ENCODE measurements at places on chromosomes 4 and X.

GRCh38 chr4:109999585-109999912, 86.9 kb downstream of the EGF start:
- no peak for DNase-seq

DNA sequence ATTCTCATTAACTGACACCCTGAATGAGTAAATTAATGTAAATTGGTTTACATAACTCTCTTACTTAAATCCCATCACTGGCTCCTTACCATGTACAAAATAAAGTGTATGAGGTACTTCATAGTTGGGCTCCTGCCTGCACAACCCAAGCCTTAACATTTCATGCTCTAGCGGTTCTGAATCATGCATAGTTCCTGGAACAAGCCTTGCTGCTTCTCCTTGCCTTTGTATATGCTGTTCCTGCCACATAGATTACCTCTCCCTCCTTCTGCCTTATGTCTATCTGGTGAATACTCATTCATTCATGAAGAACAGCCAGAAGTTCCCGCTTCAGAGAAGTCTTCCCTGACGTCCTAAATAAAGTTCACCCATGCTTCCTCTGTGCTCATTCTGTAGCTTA, 594.7 kb downstream of the SMARCA1 start:
- DNase-seq, result no peak

DNA sequence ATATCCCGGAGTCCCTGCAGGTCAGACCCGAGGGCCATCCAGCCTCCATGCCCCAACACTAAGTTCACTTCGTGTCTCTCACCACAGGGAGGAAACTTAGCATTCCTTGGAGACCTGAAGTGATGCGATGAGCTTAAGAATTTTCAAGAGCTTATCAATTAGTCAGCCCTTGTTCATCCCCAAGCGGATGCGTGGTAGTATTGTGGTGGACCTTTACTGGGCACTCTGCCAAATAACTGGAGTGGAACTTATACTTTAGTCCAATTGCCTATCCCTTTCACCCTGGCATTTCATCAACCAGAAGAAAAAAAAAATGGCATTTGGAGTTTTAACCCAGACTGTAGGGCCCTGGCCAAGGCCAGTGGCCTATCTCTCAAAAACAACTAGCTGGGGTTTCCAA, 137.1 kb downstream of the RELL1 start:
- no peak for DNase-seq

DNA sequence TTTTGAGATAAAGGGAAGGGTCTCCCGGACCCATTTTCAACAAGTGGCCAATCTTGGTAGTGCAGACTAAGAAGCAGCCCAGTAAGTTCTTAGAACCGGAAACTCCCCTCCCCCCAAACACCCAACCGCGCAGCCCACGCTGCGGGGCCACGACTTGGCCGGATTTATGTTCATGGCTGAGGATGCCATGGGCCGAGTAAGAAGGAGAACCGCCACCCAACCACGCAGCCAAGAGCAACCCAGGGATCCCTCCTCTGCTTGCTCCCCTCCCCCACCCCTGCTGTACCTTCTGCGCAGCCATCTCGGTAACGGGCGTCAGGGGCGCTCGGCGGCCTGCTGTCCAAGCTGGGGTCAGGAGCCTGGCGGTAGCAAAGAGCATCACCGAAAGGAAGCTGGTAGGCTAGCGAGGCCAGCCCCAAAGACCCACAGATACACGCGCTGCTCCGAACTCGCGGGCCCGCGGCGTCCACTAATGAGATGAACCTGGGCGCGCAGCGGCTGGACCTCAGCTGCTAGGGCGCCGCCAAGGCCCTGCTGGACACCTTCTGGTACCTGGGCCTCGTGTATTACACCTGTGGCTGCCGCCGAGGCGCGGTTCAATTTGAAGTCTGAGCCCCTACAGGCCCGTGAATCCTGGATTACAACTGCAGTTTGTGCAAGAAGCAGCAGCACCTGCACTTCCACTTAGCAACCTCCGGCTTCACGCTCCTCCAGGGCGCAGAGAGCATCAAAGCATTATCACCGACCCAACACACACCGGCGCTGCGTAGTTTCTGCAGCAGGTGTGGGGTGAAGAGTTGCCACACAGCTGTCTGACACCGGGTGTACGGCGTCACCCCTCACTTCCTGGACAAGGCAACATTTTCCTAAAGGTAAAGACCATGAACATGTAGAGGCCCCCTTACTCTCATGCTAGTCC, 63.4 kb downstream of the NUDT10 start:
- DNase-seq, result peak; percentile 39

GRCh38 chr4:8029689-8030088, 90.0 kb upstream of the AFAP1 start:
- no peak for DNase-seq

GRCh38 chr4:14857475-14857874, 144.8 kb upstream of the CPEB2 start:
- no peak for DNase-seq

DNA sequence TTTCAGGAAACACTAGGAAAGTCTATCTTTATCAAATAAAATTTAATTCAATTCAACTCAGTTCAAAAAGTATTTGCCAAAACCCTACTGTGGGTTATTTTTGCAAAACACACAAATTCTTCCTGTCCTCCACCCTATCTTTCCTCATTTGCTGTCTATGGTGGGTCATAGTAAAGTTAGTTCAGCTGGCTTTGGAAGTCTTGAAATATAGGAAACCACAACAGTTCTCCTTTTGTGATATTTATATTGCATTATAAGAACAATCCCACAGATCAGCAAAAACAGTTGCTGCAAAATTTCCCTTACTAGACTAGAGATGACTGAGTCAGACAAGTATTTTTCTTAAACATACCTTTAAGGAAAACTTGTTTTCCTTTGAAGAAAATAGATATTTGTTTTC, 22.2 kb downstream of the CYBB start:
- DNase-seq, result no peak

GRCh38 chr4:73836373-73837279, at the start of gene CXCL6:
Gene CXCL6 (plus strand): TSS chr4:73836678. CDS start chr4:73836751, 73 bp downstream.
- DNase-seq, result no peak

GRCh38 chr4:137545461-137545861, 13.2 kb upstream of the PCDH18 start:
- DNase-seq, result no peak

GRCh38 chr4:81498551-81499099, 26.9 kb upstream of the RASGEF1B start:
- DNase-seq, result no peak

- DNase-seq, result no peak
Observed at GRCh38 chr4:176566769-176567168, 226.0 kb downstream of the VEGFC start.

- DNase-seq, result no peak
Observed at GRCh38 chr4:54572152-54572542, 85.6 kb upstream of the KIT start.

DNA sequence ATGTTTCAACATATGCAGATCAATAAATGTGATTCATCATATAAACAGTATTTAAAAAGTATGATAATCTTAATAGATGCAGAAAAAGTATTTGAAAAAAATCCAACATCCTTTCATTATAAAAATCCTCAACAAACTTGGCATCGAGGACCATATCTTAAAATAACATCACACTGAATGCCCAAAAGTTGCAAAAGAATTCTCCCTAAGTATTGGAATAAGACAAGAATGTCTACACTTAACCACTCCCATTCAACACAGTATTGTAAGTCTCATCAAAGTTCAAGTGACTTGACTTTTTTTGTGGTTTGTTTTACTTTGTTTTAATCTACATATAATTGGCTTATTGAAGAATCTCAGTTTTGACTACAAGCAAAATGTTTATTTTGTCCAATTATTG, 779.0 kb upstream of the SLIT2 start:
- DNase-seq, result no peak

- no peak for DNase-seq
Observed at GRCh38 chrX:17744896-17745523, 7.7 kb downstream of the SCML1 start.

- no peak for DNase-seq
Observed at GRCh38 chr4:169295822-169296221, 25.1 kb upstream of the SH3RF1 start.

GRCh38 chrX:49879656-49880277, 483 bp downstream of the USP27X start:
- no peak for DNase-seq

- no peak for DNase-seq
Observed at GRCh38 chr4:54898656-54899340, 226.6 kb downstream of the KDR start.

- no peak for DNase-seq
Observed at GRCh38 chr4:110099638-110100037, 98.8 kb downstream of the ELOVL6 start.

GRCh38 chr4:98939438-98939837, 10.5 kb upstream of the EIF4E start:
- no peak for DNase-seq

DNA sequence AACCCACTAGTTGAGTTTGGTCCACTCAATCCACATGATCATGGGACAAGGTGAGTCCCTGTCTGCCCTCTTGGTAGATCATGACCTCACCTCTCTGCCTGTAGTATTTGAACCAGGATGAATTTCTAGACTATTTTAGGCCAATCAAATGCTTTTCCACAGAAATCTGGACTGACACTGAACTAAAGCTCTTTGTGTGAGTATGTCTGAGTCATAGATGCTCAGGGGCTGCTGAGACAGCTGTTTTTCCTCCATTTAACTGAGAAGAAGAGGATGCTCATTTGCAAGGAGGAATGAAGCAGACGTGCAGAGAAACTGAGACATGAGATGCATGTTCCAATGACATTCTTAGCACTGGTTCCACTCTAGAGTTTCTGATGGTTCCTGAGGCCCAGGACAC, 77.3 kb upstream of the TMEM47 start:
- DNase-seq, result no peak

DNA sequence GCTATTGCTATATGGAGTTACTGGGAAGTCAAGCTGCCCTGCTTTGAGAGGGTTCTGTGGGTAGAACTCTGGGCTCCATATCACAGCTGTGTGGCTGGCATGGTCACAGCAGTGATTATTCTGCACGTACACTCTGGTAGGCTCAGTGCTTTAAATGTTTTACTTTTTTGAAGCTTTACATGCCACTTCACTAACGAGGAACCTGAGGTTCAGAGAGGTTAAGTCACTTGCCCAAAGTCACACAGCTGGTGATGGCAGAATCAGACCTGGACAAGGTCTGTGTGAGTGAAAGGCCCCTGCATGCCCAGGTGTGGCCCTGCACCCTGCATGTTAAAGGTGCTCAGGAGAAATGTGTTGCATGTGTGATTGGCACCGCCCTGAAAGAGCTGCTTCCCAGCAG, 24.5 kb downstream of the EVC start:
- no peak for DNase-seq

DNA sequence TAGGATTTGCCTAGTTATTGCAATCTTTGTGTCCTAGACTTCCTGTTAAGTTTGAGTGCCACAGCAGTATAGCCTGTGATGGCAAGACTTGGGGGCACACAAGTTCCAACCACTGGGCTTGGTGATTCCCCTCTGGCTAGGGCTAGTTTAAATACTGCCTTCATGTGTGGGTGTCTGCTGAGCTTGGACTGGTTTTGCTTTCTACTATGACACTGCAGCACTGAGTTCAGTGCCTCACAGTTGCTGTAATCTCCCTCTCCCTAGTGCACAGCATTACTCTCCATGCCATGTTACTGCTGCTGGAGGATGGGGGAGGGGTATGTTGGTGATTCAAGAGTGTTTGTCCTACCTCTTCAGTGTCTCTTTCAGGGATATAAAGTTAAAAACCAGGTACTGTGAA, 379.6 kb downstream of the IL15 start:
- DNase-seq, result no peak

DNA sequence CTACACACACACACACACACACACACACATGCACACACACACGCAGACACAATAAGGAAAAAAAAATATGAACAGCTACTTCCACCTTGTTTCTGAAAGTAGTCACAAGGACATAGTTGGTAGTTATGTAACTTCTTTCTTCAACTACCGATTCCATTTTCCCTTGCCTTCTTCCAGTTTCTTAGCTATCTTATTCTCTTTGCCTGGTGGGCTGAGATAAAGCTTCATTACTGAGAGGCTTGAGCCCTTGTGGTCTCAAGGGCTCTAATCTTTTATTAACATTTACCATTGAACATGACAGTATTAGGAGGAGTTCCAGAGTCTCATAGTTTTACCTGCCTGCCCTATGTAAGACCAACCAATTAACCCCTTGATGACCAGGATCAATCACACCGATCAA, 8.9 kb upstream of the SMIM10 start:
- no peak for DNase-seq

DNA sequence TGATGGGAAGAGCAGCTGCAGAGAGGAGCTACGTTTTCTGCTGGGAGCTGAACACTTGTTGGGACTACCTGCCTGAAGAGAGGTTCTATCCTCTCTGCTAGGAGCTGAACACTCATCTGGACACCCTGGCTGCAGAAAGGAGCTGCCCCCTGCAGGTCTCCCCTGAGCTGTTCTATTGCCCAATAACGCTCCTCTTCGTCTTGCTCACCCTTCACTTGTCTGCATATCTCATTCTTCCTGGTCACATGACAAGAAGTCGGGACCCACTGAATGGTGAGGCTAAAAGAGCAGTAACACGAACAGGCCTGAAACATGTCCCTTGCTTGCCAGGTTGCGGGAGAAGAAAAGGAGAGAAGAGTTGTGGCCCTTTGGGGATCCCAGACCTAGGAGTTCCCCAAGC, 27.8 kb downstream of the NAA11 start:
- no peak for DNase-seq

- DNase-seq, result no peak
Observed at GRCh38 chr4:1576961-1577821, 106.9 kb downstream of the FAM53A start.

DNA sequence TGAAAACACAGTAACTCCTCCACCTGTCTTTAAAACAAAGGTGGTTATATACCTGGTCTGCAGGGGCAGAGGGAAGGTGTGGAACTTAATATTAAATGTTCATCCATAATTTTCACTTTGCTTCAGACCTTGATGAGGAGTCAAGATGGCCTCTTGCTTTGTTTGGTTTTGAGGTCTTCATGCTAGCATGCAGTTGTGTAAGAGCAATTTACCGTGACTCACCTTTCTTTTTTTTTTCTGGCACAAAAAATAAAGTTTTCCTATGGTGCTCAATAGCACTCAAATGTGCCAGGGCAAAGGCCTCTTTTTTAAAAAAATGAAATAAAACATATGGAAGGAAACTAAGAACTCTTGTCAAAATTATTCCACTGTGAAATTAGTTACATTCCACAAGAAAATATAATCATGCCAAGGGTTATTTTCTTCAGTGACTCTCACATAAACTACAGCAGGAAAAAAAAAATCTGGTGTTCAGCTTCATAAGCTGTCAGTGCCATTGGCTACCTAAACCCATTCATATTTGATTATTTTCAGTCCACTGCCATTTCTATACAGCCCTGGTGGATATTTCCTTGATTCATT, 128.2 kb downstream of the SLC7A11 start:
- no peak for DNase-seq

- DNase-seq, result no peak
Observed at GRCh38 chr4:53855581-53856250, 208.7 kb downstream of the CHIC2 start.

- no peak for DNase-seq
Observed at GRCh38 chrX:43953218-43953617, 20.0 kb downstream of the NDP start.

DNA sequence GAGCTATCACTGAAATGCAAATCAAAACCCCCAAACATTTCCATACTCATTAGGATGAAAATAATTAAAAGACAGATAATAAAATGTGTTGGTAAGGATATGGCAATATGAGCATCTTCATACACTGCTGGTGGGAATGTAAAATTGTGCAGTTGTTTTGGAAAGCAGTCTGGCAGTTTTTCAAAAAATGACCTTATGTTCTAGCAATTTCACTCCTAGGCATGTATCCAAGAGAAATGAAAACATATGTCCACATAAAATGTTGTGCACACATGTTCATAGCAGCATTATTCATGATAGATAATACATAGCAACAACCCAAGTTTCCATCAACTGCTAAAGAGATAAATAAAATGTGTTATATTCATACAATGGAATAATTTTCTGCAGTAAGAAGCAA, 14.8 kb upstream of the GPRASP2 start:
- DNase-seq, result no peak

Data from activated CD4-positive, alpha-beta T cell treated with anti-CD3 and anti-CD28 coated beads for 4 hours (primary cell).